ENCODE measurements at places on chromosomes 11 and 22.
A peak's percentile ranks its signal among the peaks of the same experiment; 100 is the strongest.

GRCh38 chr11:58726737-58727414 lies 4.9 kb downstream of the GLYAT start:
- no peaks in the 10 kb centered on the region for H3K36me3 ChIP-seq
- H3K4me3 ChIP-seq = no peak overlapping the region
- no peak for DNase-seq
- no peaks in the 10 kb centered on the region for H3K27me3 ChIP-seq
- H3K27ac ChIP-seq = no peak overlapping the region

- H3K4me1 ChIP-seq = peaks cover 2% of the 10 kb centered on the region
- no peak overlapping the region for H3K4me3 ChIP-seq
Observed at GRCh38 chr22:45072322-45072903, 62.6 kb upstream of the PHF21B start.

- H3K27ac ChIP-seq = no peak overlapping the region
- H3K36me3 ChIP-seq = no peaks in the 10 kb centered on the region
- H3K4me1 ChIP-seq = no peaks in the 10 kb centered on the region
- no peak overlapping the region for H3K4me3 ChIP-seq
- DNase-seq = no peak
Observed at GRCh38 chr11:105856954-105857353, 165.1 kb downstream of the MSANTD4 start.

DNA sequence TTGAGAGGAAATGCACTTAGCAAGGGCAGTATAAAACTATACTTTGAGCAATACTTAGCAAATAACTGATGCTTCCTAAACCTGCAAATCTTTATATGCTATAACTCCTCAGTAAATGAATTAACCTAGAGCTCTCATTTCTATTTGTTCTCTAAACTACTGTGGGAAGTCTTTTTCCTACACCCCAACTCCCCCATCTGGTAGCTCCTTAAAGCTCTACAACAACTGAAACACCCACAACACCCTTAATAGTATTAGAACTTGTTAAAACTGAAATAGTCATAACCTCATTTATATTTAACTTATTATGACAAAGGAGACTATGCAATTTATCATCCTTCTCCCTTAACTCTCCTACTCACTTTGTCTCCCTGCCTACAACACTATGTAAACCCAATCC lies 43.4 kb downstream of the GUCY1A2 start:
- H3K27me3 ChIP-seq = no peaks in the 10 kb centered on the region
- H3K36me3 ChIP-seq = no peaks in the 10 kb centered on the region
- no peak for DNase-seq
- peaks cover 2% of the 10 kb centered on the region for H3K4me1 ChIP-seq

DNA sequence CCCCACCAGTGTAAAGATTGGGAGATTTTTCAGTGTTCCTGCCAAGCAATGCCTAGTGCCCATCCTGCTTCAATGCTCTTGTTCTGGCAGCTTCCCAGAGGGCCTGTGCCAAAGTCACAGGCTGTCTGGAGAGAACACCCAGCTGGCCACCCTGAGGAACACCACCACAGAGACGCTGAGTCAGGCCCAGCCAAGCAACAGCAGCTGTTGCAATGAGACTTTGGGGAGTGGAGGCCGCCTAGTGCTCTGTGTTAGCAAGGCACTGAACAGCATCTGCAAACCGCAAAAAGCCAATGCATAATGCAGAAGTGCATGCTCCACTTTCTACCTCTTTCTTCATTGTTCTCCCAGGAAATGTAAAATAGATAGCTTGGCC lies 168.1 kb downstream of the NXPE2 start:
- H3K4me3 ChIP-seq = no peak overlapping the region
- no peaks in the 10 kb centered on the region for H3K4me1 ChIP-seq
- peak; percentile 55 for DNase-seq
- H3K27ac ChIP-seq = no peak overlapping the region
- H3K27me3 ChIP-seq = no peaks in the 10 kb centered on the region

DNA sequence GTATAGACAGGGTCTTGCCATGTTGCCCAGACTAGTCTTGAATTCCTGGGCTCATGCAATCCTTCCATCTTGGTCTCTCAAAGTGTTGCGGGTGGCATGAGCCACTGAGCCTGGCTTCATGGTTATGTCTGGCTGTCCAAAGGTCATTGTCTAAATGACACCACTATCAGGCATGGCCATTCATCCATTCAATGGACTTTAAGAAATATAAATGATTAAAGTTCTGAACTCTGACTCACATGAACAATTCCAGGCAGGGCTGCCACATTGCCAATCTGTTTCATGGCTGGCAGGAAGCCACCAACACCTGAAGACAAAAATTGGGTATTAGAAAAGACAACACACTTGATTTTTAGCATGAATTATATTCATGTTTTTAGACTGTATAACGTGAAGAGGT lies 4.1 kb downstream of the RTCB start:
- DNase-seq = no peak
- no peak overlapping the region for H3K27ac ChIP-seq
- H3K4me1 ChIP-seq = peaks cover 3% of the 10 kb centered on the region
- peaks cover 17% of the 10 kb centered on the region for H3K36me3 ChIP-seq
- no peak overlapping the region for H3K4me3 ChIP-seq

DNA sequence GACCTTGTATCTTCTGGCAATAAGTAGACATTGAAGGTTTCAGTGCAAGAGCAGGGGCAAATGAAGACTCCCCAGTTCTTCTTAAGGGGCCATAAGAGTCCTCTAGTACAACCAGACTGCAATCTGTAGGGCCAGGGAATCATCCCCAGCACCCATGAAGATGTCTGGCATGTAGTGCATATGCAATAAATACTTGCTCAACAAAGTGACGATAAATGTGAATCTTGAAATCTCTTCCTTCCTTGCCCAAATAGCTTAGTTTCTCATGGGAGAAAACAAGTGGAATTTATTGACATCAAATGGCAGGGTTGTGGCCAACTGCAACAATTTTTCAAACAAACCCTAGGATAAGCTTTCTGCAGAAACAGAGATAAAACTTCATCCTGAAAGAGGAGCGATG lies 107.6 kb downstream of the ABTB2 start:
- H3K4me3 ChIP-seq = no peak overlapping the region
- no peak overlapping the region for H3K27ac ChIP-seq
- H3K4me1 ChIP-seq = no peaks in the 10 kb centered on the region

- no peak overlapping the region for H3K27ac ChIP-seq
- H3K36me3 ChIP-seq = no peaks in the 10 kb centered on the region
- H3K4me3 ChIP-seq = no peak overlapping the region
- DNase-seq = peak; percentile 75
- H3K27me3 ChIP-seq = no peaks in the 10 kb centered on the region
- no peaks in the 10 kb centered on the region for H3K4me1 ChIP-seq
Observed at GRCh38 chr11:67640021-67640757, 626 bp upstream of the TBX10 start.

- peak overlapping the region; percentile 46 for H3K27ac ChIP-seq
- H3K4me3 ChIP-seq = peak overlapping the region; percentile 61
- DNase-seq = peak; percentile 70
Observed at GRCh38 chr11:61332281-61332796, 566 bp downstream of the DDB1 start.

Data from mesendoderm (in vitro differentiated cells).